Stimulated activated CD4-positive, alpha-beta T cell treated with anti-CD3 and anti-CD28 coated beads, Interleukin-15, amount 100 ng/mL, for 1 hour (primary cell): ENCODE measurements at places on chromosomes 16 and 17.

GRCh38 chr16:82728901-82729300 lies 102.1 kb downstream of the CDH13 start:
- no peak for DNase-seq

- no peak for DNase-seq
Measured at GRCh38 chr16:88907768-88908167, 41.3 kb upstream of the PABPN1L start.

DNA sequence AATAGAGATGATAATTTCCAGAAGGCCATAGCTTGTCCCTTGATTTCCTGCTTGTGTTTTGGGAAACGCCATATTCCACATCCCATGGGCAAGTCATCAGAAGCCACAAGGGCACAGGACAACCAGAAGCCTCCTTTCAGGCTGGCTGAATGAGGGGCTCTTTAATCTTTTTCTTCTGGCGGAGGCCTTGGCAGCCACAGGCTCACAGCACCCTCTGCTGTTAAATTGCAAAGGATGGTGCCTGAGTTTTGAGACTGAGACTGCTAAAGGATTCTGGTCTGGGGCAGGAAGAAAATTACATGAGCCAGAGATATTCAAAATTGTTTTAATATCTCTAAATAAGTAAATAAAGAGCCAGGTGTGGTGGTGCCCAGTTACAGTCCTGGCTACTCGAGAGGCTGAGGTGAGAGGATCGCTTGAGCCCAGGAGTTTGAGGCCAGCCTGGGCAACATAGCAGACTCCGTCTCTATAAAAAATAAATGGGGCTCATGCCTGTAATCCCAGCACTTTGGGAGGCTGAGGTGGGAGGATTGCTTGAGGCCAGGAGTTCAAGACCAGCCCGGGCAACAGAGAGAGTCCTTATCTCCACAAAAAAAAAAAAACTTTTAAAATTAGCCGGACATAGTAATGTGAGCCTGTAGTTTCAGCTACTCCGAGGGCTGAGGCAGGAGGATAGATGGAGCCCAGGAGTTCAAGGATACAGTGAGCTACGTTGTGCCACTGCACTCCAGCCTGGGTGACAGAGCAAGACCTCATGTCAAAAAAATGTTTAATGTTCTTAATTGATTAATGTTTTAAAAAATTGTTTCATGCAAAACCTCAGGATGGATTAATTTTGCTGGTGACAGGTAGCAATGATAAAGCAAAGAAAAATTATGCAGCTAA lies 26.3 kb downstream of the AARSD1 start:
- no peak for DNase-seq

- DNase-seq: no peak
Measured at GRCh38 chr16:16997349-16997748, 473.4 kb downstream of the XYLT1 start.

DNA sequence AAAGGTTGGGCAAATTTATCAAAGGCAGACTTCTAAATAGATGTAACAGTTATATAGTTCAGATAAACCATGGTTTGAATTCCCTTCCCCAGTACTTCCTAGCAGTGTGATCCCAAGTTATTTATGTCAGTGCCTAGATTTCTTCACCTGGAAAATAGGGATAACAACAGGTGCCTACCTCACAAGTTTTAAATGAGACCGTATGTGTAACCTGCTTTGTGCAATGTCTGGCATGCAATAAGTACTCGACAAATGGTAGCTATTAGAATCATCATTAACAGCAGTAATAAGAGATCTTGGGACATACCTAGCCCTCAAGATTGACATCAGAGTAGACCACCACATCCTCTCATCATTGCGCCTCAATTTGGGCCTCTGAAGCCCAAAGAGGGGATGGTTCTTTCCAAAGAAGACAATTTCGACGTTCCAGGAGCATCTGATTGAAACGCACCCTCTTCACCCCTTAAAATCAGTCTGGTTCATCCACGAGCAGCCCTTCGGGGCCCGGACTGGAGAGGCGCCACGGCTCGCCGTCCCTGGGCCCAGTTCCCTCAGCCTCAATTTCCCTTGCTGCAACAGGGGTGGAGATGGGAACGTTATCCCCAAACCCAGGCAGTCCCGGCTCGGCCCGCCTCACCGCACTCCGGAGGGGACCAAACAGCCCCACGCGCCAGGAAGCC lies 541 bp downstream of the ACACA start:
- DNase-seq: no peak

GRCh38 chr17:34979650-34980352 lies 511 bp upstream of the LIG3 start:
- no peak for DNase-seq
